Esophagus squamous epithelium (tissue), 5 donors: ENCODE measurements at places on chromosomes 11 and 22. TPM values are rescaled to one million over a fixed set of nuclear protein-coding genes. Genes with fewer than 3 reads are reported as not detected.

DNA sequence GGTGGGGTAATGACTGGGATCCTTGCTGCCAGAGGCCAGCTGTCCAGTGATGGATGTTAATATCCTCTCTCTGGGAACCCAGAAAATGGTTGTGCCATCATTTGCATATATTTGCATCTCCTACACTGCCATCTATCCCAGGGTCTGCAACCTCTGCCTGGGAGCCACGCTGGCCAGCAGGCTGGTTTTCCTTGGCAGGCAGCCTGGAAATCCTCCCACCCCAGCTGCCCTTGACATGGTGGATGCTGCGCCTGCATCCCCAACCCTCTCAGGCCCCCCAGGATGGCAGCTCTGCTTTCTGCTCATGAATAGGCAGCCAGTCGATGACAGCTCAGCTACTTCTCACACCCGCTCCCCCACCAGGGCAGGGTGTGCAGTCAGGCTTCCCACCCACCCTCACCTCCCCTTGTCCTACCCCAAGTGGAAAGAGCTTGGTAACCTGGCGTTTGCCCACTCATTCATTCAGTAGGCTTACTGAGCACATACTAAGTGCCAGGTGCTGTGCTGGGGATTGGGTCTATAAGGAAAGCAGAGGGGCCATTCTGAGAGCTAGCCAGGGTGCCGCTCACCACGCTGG, 202.5 kb downstream of the TRIM29 start:
- H3K27me3 ChIP-seq, result no peaks in the 10 kb centered on the region
- no peaks in the 10 kb centered on the region for H3K4me1 ChIP-seq
- no peak overlapping the region for H3K27ac ChIP-seq
- no peaks in the 10 kb centered on the region for H3K36me3 ChIP-seq
- H3K4me3 ChIP-seq, result no peak overlapping the region
- DNase-seq, result no peak

GRCh38 chr22:37703906-37704305, 7.1 kb downstream of the TRIOBP start:
- H3K36me3 ChIP-seq, result no peaks in the 10 kb centered on the region
- H3K4me1 ChIP-seq, result no peaks in the 10 kb centered on the region
- no peaks in the 10 kb centered on the region for H3K27me3 ChIP-seq
- H3K4me3 ChIP-seq, result no peak overlapping the region

GRCh38 chr11:60455531-60456042, at the start of gene MS4A1:
MS4A1 (plus strand) TSS chr11:60455847; CDS start chr11:60462375, 6,528 bp downstream.
- H3K4me1 ChIP-seq, result no peaks in the 10 kb centered on the region
- H3K27ac ChIP-seq, result no peak within 1 kb of the TSS
- no peaks in the 10 kb centered on the region for H3K27me3 ChIP-seq
- no peaks in the 10 kb centered on the region for H3K36me3 ChIP-seq
- H3K4me3 ChIP-seq, result no peak within 1 kb of the TSS

DNA sequence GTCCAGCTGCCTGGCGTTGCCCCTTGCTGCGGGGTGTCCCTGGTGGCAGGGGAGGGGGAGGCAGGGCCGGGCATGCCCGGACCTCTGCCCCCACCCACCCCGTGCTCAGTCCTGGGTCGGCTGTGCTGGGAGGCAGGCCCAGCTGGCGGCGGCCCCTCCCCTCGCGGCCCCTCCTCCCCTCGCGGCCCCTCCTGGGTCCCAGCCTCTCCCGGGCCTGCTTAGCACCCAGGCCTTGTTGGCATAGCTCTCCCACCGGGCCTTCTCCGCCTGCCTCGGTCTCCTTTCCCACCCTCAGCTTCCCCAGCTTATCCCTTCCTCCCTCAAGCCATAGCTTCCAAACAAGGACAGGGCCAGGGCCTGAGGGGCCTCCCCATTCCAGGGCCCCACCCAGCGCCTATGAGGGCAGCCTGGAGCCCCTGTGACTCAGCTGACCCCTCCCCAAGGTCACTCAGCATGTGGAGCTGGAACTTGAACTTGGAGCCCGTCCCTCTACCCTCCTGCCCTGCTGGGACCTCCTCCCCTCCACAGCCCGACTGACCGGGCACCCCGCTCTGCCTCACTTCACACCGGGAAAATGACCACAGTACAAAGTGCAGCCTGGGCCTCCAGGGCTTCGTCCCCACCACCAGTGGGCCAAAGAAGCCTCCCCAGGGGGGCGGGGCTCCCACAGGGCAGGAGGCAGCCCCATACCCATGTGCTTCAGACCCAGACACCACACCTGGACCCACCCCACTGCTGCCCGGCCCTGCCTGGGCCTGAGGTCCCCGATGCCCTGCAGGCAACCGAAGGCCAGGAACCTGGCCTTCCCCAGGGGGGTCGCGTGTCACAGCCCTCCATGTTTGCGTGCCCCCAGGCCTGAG, 1.2 kb downstream of the EPS8L2 start:
- H3K36me3 ChIP-seq, result peaks cover 52% of the 10 kb centered on the region
- no peak for DNase-seq
- peak overlapping the region; percentile 98 for H3K27ac ChIP-seq
- H3K4me3 ChIP-seq, result peak overlapping the region; percentile 80

C22orf42 gene
- total RNA-seq, result not detected

DNA sequence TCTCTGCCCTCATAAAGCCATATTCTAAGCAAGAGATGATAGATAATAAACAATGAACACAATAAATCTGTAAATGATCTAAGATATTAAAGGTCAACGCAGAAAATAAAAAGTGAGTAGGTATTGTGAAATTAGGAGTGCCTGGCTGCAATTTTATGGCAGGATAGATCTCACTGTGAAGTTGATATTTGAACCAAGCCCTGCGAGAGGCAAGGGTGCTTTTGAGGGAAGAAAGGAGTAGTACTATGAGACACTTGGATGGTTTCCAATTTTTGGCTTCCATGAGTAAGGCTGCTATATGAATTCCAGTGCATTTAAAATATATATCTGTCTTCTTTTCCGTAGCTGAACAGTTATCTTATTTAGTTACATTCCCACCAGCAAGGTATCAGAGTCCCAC, 720.0 kb upstream of the CNTN5 start:
- no peak overlapping the region for H3K4me3 ChIP-seq
- DNase-seq, result no peak
- H3K27ac ChIP-seq, result no peak overlapping the region
- no peaks in the 10 kb centered on the region for H3K27me3 ChIP-seq

DLG2 gene
- total RNA-seq, result 13.2 TPM

DNA sequence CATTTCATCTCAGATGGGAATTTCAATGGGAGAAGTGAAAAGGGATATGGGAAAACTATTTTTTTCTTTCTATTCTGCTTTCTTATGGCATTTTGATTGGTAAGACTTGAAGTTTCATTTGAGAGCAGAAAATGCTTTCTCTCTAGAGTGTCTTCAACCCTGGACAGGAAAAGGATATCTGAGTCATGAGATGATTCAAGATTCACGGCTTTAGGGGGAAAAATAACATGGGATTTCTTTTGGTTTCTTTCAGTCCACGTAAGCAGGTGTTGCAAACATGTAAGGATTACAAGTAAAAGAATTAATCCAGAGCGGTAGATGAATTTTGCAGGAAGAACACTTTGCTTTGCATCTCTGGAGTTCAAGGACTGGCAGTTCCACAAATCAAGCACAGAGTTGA, 1001.0 kb upstream of the TENM4 start:
- H3K27me3 ChIP-seq, result peaks cover 15% of the 10 kb centered on the region
- no peaks in the 10 kb centered on the region for H3K36me3 ChIP-seq
- no peak for DNase-seq

GRCh38 chr11:12269104-12269441, 108.3 kb upstream of the PARVA start:
- no peaks in the 10 kb centered on the region for H3K27me3 ChIP-seq
- no peak for DNase-seq
- peak overlapping the region; percentile 38 for H3K27ac ChIP-seq
- peaks cover 4% of the 10 kb centered on the region for H3K36me3 ChIP-seq
